Thyroid gland (tissue), 4 donors: ENCODE measurements at places on chromosomes 4 and X. TPM values are rescaled to one million over a fixed set of nuclear protein-coding genes. Genes with fewer than 3 reads are reported as not detected.

GRCh38 chrX:124507246-124507645, 160.9 kb downstream of the SH2D1A start:
- DNase-seq: no peak

GRCh38 chrX:153793291-153793690, 884 bp downstream of the IDH3G start:
- no peak for DNase-seq

- no peak for DNase-seq
These were observed 113.9 kb downstream of the SNCA start for GRCh38 chr4:89723096-89723495.

DNA sequence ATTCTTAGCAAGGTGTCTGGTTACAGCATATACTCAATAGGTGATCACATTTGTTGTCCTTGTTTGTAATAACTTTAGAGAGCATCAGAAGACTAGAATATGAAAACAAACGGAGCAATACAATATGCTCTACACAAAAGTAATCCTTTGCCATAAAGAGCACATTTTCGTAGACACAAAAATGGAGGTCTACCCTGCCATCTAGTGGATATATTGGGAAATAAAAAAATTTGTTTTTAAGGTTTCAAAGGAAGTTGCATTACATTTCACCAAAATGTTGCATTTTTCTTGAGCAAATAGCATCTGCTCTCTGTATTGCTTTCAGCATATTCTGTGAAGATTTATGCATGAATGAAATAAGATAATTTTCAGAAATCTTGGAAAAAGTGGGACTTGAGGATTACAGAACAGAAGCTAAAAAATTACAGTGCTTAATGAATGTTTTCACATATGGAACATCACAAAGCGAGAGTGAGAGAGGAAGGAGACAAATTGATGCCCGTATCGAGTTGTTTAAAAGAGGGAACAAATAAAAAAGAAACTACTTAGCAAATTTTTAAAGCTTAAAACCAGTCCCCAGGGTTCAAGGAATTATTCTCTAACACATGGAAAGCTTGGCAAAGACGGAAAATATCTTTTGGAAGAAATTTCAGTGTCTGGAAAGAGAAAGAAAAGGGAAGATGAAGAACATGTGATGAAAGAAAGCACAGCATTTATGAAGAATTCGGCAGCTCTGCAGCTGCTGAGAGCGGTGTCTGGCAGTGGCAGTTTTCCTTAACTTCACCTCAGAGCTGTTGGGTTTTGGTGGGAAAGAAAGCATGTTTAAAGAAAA, 390.1 kb downstream of the ANKRD50 start:
- DNase-seq: no peak

GRCh38 chr4:178633263-178633662, 1191.0 kb upstream of the AGA start:
- no peak for DNase-seq

- DNase-seq: no peak
These were observed 101.4 kb downstream of the ARHGAP10 start for GRCh38 chr4:147833254-147833653.

DNA sequence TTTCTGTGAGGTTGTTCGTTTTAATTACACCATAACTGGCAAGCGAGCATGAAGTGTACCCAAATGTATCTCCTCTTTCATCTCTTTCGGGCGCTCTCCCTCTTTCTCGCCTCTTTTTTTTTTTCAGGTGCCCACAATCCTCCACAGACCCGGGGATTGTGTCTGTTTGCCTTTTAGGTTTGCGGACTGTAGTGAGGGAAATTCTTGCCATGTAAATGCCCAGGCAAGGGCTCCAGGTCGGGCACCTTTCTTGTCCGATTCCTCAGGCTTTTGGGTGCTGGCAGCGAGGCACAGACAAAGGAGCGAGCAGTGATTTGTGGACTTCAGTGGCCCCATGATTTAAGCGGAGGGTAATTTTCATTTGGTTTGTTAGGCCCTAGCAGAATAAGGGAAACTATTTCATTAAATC, 1.1 kb upstream of the PHOX2B start:
- no peak for DNase-seq

DNA sequence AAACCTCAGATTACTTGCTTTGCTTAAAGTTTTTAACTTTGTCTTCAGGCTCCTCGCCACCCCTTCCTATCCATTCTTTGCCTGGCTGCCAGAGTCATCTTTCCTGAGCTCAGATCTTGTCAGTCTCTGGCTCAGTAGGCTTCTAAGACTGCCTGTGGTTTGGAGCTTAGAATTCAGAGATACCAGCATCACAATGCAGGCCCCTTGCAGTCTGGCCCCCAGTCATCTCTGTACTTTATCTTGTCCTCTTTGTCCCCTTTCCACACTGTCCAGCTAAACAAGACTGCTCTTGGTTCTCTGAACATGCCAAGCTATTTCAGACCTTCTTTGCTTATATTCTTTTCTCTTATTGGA, 3.0 kb downstream of the KIAA0232 start:
- no peak for DNase-seq

Gene UNC5C
- total RNA-seq: 53.3 TPM

Gene MGARP
- 0.71 TPM for total RNA-seq

Gene HTR2C
- total RNA-seq: not detected

Gene VSIG4
- 84.3 TPM for total RNA-seq

DNA sequence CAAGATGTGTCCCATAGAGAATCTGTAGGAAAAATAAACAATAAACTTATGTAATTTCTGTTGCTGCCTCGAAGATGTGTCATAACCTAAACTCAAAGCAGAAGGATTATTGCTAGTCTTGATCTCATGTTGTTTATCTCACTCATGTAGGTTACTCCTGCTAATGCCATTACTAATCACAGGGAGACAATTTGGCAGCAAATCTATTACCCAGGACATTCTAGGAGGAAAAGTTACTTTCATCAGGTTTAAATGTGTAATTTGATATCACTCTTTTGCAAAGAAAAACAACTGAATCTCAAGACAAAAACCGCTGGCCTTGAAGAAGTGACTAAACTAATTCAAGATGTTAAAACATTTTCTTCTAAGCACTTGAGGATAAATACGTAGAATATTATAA, 34.0 kb downstream of the LDOC1 start:
- no peak for DNase-seq

DNA sequence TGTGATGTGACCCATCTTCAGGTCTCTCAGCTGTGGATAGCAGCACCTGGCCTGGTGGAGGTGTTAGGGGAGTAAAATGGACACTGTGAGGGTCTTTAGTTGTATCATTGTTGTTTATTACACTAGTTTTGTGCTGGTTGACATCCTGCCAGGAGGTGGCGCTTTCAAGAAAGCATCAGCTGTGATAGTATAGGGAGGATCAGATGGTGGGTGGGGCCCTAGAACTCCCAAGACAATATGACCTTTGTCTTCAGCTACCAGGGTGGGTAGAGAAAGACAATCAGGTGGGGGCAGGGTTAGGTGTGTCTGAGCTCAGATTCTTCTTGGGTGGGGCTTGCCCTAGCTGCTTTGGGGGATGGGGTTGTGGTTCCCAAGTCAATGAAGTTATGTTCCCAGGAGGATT, 162.8 kb downstream of the PPP1R2C start:
- no peak for DNase-seq

- DNase-seq: no peak
These were observed 88.1 kb upstream of the PLAC1 start for GRCh38 chrX:134746410-134746785.

- no peak for DNase-seq
These were observed 9.5 kb upstream of the GUCY1A1 start for GRCh38 chr4:155657169-155657568.

- no peak for DNase-seq
These were observed 172.7 kb upstream of the USP9X start for GRCh38 chrX:40912576-40912975.

- DNase-seq: no peak
These were observed 151.6 kb downstream of the PRDM5 start for GRCh38 chr4:120770897-120771296.

GRCh38 chr4:80086296-80086695, 13.3 kb upstream of the ANTXR2 start:
- no peak for DNase-seq

DNA sequence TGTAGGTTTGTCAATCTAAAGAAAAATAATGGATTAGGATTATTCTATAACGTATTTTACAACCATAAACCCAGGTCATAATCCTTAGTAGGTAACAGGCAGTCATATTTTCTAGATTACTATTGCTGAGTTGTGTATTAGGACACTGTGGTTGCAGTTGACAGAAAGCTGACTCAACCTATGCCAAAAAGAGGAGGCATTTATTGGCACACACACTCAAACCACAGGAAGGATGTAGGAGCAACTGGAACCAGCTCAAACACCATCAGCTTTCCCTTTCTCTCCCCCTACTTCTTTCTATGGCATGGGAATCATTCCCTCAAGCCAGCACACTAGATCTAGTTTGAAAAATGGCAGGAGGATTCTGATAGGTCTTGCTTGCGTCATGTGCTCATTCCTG, 136.4 kb upstream of the FAM9C start:
- DNase-seq: no peak

Gene SPANXN4
- not detected for total RNA-seq

DNA sequence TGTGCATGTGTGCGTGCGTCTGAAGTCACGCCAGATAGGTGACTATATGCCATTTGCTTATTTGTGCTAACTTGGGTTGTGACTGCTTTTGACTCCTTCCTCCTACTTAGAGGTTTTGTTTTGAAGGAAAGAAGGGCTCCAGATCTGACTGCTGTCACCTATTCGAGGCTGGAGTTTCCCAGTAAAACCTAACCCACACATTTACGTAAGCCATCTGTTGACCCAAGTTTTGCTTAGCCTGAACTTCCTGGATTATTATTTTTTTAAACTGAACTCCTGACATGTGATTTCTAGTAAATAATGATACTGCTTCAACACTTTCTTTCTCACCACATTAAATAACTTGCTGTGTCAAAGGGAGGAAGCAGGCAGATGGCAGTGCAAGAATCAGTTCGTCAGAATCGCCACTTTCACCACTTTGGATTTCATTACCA, 41.5 kb downstream of the DTHD1 start:
- DNase-seq: no peak

DNA sequence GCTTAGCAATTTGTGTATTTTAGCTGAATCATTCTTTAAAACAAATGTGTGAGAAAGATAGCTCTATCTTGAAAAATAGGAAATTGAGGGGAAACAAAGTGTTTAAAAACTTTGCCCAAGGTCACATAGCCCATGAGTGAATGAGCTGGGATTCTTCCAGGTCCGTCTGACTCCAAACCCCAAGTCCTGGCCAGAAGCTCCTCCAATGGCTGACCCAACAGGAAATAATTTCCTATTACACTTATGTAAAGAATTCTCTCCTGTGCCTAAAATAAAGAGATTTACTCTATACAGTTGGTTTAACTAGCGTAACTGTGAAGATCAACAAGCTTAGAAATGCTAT, 287.6 kb downstream of the ARHGAP24 start:
- DNase-seq: no peak

Gene CORIN
- total RNA-seq: 0.15 TPM

DNA sequence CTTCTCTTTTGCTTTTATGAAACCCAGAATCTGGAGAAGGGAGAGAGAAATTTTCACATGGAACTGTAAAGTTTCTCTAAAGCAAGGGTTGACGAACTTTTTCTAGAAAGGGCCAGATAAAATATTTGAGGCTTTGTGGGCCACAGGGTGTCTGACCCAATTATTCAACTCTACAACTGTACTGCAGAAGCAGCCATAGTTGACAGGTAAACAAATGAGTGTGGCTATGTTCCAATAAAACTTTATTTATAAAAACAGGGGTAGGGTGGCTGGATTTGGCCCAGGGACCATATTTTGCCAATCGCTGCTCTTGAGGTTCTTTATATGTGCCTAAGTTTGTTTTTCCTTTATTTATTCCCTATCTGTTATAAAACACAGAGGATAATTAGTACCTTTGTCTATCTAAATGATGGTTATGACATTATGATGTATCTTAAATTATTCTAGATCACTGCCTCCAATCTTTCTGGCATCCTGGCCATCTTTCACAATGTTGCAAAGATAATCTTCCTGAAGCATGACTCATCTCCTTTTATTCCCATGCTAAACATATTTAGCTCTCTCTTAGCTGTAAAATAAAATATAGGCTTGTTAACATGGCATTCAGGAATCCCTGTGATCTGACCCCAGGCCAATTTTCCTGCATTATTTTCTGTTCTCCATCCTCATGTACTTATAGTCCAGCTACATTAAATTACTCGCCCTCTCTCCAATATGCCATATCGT, 106.8 kb upstream of the CBLL2 start:
- no peak for DNase-seq

GRCh38 chr4:149065753-149066152, 623.5 kb upstream of the NR3C2 start:
- no peak for DNase-seq

GRCh38 chr4:99763635-99764101, 53.0 kb upstream of the DAPP1 start:
- peak; percentile 20 for DNase-seq

GRCh38 chrX:77342004-77342403, 105.2 kb upstream of the FGF16 start:
- no peak for DNase-seq
